Karpas-422 (cell line): ENCODE measurements at places on chromosomes 13 and 19.

- H3K36me3 ChIP-seq: no peaks in the 10 kb centered on the region
- DNase-seq: no peak
- no peaks in the 10 kb centered on the region for H3K27me3 ChIP-seq
- H3K4me1 ChIP-seq: no peaks in the 10 kb centered on the region
Observed at GRCh38 chr13:112733661-112734379, 44.0 kb downstream of the ATP11A start.

DNA sequence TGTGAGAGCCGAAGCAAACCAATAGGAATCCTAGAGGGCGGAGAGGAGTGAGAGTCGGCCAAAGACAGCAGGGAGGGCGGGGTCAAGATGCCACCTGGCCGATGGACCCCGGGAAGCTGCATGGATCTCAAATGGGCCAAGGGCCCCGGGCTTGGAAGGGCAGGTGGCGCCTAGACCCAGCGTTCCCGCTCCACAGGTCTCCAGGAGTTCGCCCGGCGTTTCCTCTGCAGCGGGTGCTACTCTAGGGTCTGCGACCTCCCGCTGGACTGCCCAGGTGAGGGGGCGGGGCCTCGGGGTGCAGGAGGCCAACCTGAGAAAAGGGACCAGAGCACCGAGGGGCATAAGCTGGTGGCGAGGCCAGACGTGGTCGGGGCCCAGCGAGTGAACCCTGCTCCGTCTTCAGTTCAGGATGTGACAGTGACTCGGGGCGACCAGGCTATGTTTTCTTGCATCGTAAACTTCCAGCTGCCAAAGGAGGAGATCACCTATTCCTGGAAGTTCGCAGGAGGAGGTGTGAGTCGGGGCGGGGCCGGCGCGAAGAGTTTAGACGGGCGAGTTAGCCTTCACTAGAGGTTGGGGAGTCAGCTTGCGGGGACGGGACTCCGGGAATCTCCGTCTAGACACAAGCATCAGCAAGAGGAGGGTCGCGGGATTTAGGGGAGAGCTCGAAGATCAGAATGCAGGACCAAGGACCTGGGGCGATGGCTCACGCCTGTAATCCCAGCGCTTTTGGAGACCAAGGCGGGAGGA, 9.9 kb downstream of the SPACA6 start:
- peaks cover 20% of the 10 kb centered on the region for H3K4me1 ChIP-seq
- H3K36me3 ChIP-seq: peaks cover 15% of the 10 kb centered on the region
- H3K4me3 ChIP-seq: peak overlapping the region; percentile 99; the same call in 1 of the 2 replicates
- DNase-seq: no peak

- H3K36me3 ChIP-seq: no peaks in the 10 kb centered on the region
- peak overlapping the region; percentile 86 for H3K27ac ChIP-seq
- peak; percentile 43 for DNase-seq
- peak overlapping the region; percentile 37 for H3K4me3 ChIP-seq
- H3K27me3 ChIP-seq: 0 out of 2 replicates have a peak, but pooled peaks cover 4% of the 10 kb centered on the region
Observed at GRCh38 chr13:44274771-44275205, 98.8 kb upstream of the SERP2 start.

GRCh38 chr13:75826391-75826790, 190.3 kb downstream of the LMO7 start:
- H3K27ac ChIP-seq: no peak overlapping the region
- no peak for DNase-seq
- H3K36me3 ChIP-seq: no peaks in the 10 kb centered on the region
- H3K27me3 ChIP-seq: no peaks in the 10 kb centered on the region
- no peak overlapping the region for H3K4me3 ChIP-seq

- DNase-seq: no peak
- no peaks in the 10 kb centered on the region for H3K36me3 ChIP-seq
- H3K4me3 ChIP-seq: no peak overlapping the region
Observed at GRCh38 chr19:16349551-16350152, 25.0 kb downstream of the KLF2 start.

DNA sequence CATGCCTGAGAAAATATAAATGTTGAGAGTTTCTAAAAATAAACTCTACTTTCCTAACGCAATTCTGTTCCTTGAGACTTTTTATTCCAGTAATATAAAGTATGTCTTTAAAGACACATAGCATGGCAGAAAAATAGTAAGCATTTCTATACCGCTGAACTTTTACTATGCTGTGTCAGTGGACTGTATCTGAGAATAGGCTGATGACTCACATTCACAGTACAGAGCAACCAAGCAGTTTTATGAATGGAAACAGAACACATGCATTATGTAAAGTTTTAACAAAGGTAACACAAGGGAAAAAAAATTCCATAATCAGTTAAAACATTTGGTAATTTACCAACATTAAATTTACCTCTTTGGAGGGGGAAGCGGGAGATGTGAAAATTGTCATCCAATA, 38.4 kb downstream of the ZDHHC20 start:
- no peaks in the 10 kb centered on the region for H3K27me3 ChIP-seq
- H3K27ac ChIP-seq: no peak overlapping the region
- peaks cover 25% of the 10 kb centered on the region; the same call in 1 of the 2 replicates for H3K36me3 ChIP-seq
- DNase-seq: no peak
- H3K4me1 ChIP-seq: peaks cover 18% of the 10 kb centered on the region
- no peak overlapping the region for H3K4me3 ChIP-seq

GRCh38 chr19:7004313-7004931, 16.8 kb downstream of the MBD3L2B start:
- H3K36me3 ChIP-seq: no peaks in the 10 kb centered on the region
- DNase-seq: peak; percentile 69
- H3K27ac ChIP-seq: no peak overlapping the region

DNA sequence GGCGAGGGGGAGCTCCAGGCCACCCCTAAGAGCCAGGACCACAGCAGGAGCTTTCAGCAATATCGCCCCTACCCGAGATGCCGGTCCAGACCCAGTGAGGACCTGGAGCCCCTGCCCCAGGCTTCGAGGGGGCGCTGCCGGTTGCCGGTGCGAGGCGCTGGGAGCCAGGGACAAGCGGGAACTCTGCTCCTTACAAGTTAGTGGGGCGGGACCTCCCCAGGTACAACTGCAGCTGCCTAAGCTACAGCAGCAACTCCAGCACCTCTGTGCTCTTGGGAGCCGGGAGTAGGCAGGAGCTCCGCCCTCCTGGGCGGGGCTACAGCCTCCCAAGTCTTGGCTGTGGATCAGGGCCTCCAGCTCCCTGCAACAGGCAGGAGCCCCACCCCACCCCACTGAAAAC, 15.2 kb upstream of the TSC22D1 start:
- H3K27ac ChIP-seq: no peak overlapping the region
- no peak for DNase-seq
- no peak overlapping the region for H3K4me3 ChIP-seq
- no peaks in the 10 kb centered on the region for H3K36me3 ChIP-seq
- H3K27me3 ChIP-seq: no peaks in the 10 kb centered on the region

DNA sequence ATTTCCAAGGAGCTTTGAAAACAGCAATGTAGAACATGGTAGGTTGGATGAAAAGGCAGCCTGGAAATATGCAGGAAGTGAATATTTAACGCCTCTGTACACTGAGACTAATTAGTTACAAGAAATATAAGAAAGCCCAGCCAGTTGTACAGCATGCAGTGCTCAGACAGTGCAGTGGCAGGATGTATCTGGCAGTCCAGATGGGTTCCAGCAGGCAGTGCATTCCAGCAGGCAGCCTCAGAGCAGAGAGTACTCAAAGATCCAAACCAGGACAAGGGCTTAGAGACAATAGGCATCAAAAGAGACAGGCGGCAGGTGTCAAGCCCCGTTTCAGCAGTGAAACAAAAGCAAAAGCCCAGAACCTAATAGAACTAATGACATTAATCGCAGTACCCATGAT, 2776.3 kb downstream of the PCDH9 start:
- no peaks in the 10 kb centered on the region for H3K4me1 ChIP-seq
- H3K27me3 ChIP-seq: no peaks in the 10 kb centered on the region
- H3K27ac ChIP-seq: no peak overlapping the region
- H3K36me3 ChIP-seq: no peaks in the 10 kb centered on the region
- no peak for DNase-seq
- no peak overlapping the region for H3K4me3 ChIP-seq

DNA sequence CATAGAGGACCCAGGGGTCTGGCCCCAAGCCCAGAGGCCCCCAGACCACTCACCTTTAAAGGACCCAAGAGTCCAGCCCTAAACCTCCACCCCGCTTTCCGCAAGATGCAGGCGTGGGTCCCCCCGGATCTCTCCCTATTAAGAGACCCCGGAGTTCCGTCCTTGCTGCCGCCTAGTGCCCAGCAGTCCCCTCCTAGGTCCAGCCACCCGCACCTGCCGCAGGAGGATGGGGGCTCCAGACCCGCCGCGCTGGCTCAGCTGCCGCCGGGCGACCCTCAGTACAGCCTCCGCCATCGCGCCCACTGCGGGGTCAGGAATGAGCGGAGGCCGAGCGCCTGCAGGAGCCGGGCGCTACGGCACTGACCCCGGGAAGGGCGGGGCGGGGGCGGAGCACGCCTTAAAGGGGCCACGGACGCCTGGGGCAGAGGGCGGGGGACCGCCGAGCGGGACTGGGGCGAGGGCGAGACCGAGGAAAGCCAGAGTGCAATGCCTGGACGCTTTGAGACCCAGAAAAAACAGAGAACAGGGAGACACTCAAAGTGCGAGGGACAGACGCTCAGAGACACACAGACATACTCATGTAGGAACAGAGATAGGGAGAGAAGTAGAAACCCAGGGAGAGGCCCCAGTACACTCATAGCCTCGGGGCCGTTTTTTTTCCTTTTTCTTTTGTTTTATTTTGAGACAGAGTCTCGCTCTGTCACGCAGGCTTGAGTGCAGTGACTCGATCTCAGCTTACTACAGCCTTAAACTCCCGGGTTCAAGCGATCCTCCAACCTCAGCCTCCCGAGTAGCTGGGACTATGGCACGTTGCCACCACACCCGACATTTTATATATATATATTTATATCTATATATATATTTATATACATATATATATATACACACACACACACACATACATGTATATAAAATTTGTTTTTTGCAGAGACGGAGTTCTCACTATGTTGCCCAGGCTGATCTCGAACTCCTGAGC, at the start of gene ETHE1:
Gene ETHE1, minus strand, starts transcription at position 318 of the 976 bp plus-strand sequence. Its CDS starts 24 bp downstream, at position 294.
- peak; percentile 80 for DNase-seq
- no peaks in the 10 kb centered on the region for H3K36me3 ChIP-seq
- peaks cover 23% of the 10 kb centered on the region for H3K4me1 ChIP-seq
- H3K27me3 ChIP-seq: no peaks in the 10 kb centered on the region
- H3K27ac ChIP-seq: no peak within 1 kb of the TSS

GRCh38 chr13:90120026-90120425, 1227.5 kb upstream of the MIR17HG start:
- H3K27ac ChIP-seq: no peak overlapping the region
- H3K36me3 ChIP-seq: no peaks in the 10 kb centered on the region
- DNase-seq: no peak

GRCh38 chr13:23510979-23511735, 59.1 kb upstream of the TNFRSF19 start:
- H3K4me3 ChIP-seq: no peak overlapping the region
- no peaks in the 10 kb centered on the region for H3K36me3 ChIP-seq
- H3K27ac ChIP-seq: no peak overlapping the region
- DNase-seq: peak; percentile 67
- no peaks in the 10 kb centered on the region for H3K27me3 ChIP-seq
- H3K4me1 ChIP-seq: peaks cover 6% of the 10 kb centered on the region

DNA sequence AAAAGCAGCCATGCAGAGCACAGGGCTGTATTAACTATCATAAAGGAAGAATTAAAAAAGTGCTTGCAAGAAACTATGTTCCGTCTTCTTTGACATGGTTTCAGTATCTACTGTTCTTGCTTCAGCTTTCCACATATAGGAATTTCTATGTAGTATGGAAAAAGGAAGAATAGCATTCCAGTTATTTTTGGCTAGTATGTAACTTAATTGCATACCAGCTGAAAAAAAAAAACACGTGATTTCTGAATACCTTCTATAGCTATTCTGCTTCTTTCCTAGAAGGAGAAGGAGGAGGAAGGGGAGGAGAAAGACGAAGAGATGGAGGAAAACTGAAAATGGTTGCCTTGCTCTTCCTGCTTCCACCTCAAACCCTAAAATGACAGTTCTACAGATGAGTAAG, 619.0 kb downstream of the KCTD12 start:
- H3K4me1 ChIP-seq: no peaks in the 10 kb centered on the region
- DNase-seq: no peak
- H3K4me3 ChIP-seq: no peak overlapping the region
- no peaks in the 10 kb centered on the region for H3K36me3 ChIP-seq
- H3K27me3 ChIP-seq: no peaks in the 10 kb centered on the region
- H3K27ac ChIP-seq: no peak overlapping the region

DNA sequence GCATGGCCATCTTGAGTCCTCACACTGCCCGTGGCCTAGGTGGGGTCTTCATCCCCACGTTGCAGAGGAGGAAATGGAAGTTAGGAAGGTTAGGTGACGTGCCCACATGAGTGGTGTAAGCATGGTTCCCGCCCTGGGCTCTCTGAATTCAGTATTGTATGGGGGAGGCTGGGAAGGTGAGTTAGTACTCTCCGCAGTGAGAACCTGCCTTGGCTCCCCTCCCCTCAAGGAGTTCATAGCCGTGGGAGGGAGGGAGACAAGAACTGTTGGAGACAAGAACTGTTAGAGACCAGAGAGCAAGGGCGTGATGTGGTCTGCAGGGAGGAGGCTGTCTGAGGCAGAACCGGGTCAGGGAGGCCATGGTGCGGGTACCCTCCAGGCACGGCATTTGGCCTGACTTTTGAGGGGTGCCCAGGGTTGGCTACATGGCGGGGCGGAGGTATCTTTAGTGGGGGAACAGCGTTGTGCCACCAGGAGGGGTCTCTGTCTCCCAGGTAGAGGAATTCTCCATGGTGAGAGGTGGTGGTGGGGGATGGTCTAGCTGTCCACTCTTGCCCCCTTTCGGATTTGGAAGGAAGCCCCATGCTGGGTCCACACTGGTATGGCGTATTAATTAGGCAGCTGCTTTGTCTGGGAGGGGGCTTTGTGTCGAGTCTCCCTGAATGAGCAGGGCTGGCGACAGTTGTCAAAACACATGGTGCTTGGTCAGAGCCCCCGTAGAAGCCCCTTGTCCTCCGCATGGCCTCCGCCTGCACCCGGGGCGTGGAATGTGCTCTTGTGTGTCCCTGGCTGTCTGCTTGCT, 45.8 kb downstream of the CAPN12 start:
- DNase-seq: no peak
- H3K4me3 ChIP-seq: no peak overlapping the region
- H3K36me3 ChIP-seq: no peaks in the 10 kb centered on the region

- no peaks in the 10 kb centered on the region for H3K27me3 ChIP-seq
- DNase-seq: no peak
- H3K36me3 ChIP-seq: peaks cover 21% of the 10 kb centered on the region
- H3K27ac ChIP-seq: no peak overlapping the region
Observed at GRCh38 chr19:56595548-56595899, 422 bp downstream of the ZNF71 start.
